Stimulated activated CD4-positive, alpha-beta T cell treated with anti-CD3 and anti-CD28 coated beads, Interleukin-1b, Interleukin-23, amount 100 ng/mL, for 4 hours (primary cell): ENCODE measurements at places on chromosomes 4 and X.

DNA sequence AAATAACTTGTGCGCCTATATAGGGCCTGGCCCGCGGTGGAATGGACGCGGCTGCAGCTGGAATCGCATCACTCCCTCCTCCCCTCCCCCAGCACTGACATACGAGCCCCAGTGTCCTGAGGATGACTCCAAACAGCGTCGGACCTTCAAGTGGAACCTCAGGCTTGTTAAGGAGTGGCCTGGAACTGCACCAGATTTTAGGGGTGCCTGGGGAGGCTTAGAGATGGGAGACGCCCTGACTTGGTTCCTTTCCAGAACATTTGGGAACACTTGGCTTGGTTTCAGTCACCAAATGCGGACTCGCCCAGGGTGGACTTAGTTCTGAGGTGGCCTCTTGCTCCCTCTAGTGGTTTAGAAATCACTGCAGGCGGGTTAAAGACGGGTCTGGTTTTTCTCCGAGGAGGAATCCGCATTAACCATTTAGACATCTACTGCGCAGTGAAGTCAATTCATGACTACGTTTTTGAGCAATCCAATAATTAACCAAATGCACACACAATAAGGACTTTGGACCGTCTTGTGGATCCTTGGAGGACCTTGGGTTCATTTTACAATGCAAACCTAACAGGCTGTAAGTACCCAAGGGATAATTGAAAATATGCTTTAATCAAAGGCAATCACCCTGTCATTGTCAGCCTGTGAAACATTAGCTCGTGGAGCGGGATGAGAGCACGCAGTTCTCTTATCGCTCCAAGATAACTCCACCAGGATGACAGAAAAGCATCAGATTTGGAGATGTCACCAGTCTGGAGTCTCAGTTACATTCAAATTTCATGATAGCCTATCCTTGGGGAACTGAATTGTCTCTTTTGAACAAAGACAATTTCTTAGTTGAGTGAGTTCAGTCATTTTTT lies 11.2 kb upstream of the PDGFRA start:
- peak; percentile 46 for DNase-seq

- DNase-seq: no peak
Observed at GRCh38 chr4:16129336-16129735, 45.5 kb upstream of the PROM1 start.

GRCh38 chr4:121767166-121767565 lies 2.2 kb upstream of the SMIM43 start:
- DNase-seq: no peak

DNA sequence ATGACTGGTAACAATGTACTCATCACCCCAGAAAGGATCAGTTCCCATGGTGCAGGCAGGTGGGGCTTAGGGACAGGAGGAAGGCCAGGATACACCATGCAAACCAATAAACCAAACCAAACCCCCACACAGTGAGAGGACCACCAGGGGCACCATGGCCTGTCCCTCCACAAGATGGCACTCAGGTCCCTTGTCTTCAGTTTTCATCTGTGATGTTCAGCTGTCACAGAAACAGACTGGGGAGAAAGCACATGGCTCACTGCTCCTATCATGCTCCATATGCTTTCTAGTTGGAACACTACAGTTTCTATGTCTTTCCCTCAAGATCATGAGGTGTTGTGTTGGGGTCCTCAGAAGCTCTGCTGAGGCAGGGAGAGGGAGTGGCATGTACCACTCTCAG lies 10.1 kb downstream of the HS3ST1 start:
- no peak for DNase-seq

DNA sequence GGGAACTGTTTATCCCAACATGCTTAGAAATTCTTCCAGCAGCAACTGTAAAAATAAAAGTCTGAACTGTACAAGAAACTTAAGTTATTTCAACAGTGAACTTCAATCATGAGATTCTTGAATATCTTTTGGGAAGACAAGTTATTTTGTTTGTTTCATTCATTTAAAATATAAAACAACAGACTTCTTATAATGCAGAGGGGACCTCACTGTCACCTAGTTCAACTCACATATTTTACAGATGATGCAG lies 14.9 kb downstream of the FAM9C start:
- no peak for DNase-seq

- DNase-seq: no peak
Observed at GRCh38 chrX:15750611-15751154, 12.6 kb downstream of the CA5B start.

GRCh38 chrX:154827194-154828015 lies 7.1 kb downstream of the SMIM9 start:
- no peak for DNase-seq

GRCh38 chr4:25860586-25861279 lies 2.1 kb downstream of the SEL1L3 start:
- DNase-seq: no peak

DNA sequence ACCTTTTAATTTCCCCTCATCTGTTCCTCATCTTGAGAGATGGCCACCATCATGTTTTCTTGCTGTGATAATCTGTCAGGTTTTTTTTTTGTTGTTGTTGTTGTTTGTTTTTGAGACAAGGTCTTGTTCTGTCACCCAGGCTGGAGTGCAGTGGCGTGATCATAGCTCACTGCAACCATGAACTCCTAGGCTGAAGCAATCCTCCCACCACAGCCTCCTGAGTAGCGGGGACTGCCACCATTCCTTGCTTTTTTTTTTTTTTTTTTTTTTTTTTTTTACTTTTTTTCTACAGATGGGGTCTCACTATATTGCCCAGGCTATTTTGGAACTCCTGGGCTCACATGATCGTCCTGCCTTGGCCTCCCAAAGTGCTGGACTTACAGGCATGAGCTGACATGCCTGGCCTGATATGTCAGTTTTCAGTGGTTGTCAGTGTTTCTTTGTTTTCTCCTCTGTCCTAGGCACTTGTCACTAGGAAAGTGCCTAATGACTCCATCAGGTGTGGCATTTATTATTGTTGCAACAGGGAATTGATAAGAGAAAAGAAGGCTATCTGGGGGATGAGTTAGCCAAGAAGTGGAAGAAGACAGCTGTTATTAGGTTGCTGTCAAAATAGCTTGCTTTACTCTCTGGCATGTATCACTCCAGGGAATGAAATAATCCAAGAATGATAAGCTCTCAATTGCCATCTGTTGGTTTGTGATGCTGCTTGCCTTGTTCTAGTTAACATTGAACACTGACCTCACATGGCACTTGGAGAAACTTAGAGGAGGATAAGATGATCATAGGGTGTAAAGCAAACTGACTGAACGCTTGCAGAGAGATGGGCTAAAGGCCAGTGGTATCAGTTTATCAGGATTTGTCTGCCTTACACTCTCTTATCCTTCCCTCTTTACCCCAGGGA lies 41.7 kb downstream of the TMEM164 start:
- no peak for DNase-seq

GRCh38 chrX:136162827-136163570 lies 15.7 kb downstream of the FHL1 start:
- DNase-seq: peak; percentile 23

- DNase-seq: no peak
Observed at GRCh38 chrX:24799565-24799964, 105.8 kb downstream of the POLA1 start.

GRCh38 chr4:145735347-145735675 lies 55.4 kb downstream of the C4orf51 start:
- no peak for DNase-seq

DNA sequence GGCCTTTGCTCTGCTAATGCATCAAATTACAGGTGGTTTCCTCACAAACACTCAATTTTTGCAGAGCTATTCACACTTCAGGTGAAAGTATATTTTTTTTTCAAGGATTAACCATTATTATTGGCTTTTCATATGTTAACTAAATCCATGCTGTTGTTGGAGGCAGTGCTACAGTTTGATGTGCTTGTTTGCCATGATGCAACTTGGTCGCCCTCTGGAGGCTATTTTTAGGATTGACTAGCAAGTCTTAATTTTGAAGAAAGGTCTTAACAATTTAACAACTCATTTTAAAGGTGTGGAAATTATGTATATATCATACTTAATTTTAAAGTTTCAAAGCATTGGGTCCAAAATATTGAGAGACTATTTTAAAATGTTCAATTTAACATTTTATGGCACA lies 168.8 kb upstream of the FAM47A start:
- DNase-seq: no peak

- no peak for DNase-seq
Observed at GRCh38 chr4:48998440-48998839, 12.4 kb downstream of the CWH43 start.

GRCh38 chrX:135944486-135944885 lies 29.3 kb downstream of the MMGT1 start:
- no peak for DNase-seq

- DNase-seq: no peak
Observed at GRCh38 chrX:132618810-132619209, 130.0 kb upstream of the MBNL3 start.

DNA sequence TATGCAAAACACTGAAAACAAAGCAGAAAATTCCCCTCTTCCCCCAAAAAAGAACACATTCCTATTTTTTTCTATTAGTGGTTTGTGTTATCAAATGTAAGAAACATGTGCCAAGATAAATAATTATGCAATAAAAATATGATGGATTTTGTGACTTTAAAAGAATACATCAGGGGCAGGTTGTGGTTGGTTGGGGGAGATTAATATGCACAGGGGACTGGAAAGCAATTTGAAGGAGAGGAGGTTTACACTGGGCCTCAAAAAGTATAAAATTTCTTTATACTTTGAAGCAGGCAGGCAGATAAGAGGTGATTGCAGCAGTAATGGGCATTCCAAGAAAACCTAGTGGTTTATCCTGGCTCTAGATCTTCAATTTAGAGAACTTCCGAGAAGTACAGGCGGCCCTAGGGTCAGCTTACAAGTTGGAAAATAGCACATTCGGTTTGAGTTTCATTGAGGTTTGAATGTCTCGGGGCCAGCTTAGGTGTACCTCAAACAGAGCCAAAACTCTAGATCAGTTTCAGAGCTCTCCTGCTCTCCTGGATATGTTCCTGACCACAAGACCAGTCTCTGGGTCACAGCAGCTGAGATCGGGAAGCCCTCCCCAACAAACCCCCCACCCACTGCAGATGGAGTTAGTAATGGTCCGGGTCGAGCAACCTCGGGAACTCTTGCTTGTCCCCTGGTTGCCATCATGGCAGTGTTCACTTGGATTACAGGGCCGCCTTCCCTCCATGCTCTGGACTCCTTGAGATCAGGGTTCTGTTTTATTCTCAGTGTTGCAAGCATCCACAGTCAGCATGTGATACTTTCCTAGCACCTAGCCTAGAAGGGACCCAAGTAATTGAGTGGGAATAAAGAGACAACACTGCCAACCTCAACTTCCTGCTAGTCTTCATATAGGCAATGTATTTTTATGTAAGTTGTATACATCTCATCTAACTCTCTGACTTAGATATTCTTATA lies 112.1 kb upstream of the DDIT4L start:
- DNase-seq: no peak

DNA sequence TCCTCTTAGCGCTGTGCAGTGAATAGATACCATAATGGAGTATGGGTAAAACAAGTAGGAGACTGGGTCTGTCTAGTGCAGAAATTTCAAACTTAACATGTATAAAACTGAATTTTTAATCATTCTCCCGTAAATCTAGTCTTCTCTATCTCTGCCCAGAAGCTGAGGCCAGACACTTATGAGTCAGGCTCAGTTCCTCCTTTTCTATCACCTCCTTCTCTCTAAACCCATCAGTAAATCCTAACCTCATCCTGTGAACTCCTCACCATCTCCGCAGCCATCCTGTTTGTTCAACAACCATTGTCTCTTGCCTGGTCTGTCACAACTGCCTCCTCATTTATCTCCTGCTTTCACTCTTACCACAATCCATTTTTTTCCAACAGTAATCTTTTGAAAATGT lies 19.8 kb upstream of the SGMS2 start:
- no peak for DNase-seq

GRCh38 chr4:6720202-6720699 lies 4.3 kb downstream of the BLOC1S4 start:
- peak; percentile 87 for DNase-seq

GRCh38 chrX:95903490-95903889 lies 781.2 kb upstream of the DIAPH2 start:
- DNase-seq: no peak

DNA sequence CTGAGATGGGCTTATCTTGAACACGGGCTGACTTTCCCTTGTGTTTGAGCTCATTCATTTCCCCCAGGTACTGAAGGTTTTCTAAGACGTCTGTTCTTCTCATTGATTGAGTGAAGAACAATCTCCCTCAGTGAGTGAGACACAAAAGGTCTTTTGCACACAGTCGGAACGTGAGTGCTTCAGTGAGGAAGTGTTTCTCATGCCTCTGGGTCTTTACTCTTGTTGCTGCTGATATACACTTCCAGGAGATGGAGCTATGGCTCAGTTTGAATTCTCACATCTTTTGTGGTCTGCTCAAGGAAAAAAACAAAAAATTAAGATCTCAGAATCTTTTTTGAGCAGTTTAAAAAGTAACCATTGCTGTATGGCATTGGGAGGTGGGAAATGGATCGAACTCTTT lies 981.9 kb upstream of the TENM3 start:
- DNase-seq: no peak

- DNase-seq: no peak
Observed at GRCh38 chr4:18034099-18034498, 12.5 kb upstream of the LCORL start.

- no peak for DNase-seq
Observed at GRCh38 chr4:152398060-152398459, 137.8 kb downstream of the FBXW7 start.

DNA sequence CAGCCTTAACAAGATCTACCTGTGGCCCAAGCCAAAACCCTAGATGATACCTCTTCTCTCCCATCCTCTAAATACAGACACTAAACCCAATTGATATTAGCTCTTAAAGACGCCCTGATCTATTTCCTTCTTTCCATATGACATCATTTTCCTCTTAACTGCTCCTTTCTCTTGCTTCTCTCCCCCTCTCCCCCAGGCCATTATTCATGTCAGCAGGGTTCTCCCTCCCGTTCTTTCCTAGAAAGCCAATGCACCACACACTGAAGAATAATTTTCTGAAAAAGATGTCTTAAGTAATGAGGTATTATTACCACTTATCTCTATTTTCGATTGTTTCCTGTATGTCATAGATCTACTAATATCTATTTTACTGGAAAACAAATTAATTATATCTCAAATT lies 9.7 kb upstream of the ING2 start:
- no peak for DNase-seq

- DNase-seq: no peak
Observed at GRCh38 chrX:34624416-34624815, 32.7 kb downstream of the TMEM47 start.

- no peak for DNase-seq
Observed at GRCh38 chr4:151227172-151227571, 49.8 kb upstream of the PRSS48 start.

DNA sequence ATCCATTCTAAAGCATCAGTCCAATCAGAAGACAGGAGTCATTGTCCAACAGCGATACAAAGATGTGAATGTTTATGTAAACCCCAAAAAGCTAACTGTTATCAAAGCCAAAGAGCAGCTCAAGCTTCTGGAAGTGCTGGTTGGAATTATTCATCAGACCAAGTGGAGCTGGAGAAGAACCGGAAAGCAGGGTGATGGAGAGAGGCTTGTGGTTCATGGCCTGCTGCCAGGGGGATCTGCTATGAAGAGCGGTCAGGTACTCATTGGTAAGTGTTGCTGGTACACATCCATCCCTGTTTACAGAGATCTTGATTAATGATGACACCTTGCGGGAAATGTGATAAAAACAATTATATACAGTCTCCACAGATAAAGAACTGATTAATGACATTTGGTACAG lies 11.0 kb downstream of the INTU start:
- no peak for DNase-seq

- DNase-seq: no peak
Observed at GRCh38 chr4:115228851-115229250, 115.4 kb upstream of the NDST4 start.

GRCh38 chr4:41832961-41833360 lies 84.4 kb upstream of the PHOX2B start:
- no peak for DNase-seq
